ENCODE measurements at places on chromosomes 12 and 14.

DNA sequence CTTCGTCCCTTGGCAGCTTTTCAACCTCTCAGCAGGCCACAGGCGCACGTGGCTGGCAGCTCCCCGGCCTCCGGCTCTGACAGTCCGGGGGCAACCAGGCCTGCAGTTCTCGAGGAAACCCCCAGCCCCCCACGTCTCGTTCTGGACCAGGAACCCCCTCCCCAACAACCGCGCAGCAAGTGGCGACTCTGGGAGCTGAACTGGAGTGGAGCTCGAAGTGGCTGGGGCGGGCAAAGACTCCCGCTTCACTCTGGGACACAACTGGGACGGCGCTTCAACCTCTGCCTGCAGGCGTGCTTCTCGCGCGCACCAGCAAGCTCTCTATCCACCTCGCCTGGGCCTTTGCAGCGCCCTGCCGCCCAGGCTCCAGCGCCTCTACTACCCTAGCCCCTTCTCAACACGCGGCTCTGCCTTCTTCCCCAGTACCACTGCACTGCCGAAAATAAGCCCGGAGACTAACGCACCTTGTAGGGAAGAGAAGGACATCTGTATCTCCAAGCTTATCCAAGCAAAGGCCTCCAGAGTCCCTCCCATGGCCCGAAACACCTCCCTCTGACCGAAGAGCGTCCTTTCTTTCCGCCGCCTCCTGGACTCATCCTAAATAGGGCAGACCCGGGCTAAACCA is 2.4 kb upstream of the NKX2-1 start:
- peak; percentile 69 for DNase-seq

- no peak for DNase-seq
Measured at GRCh38 chr14:22824711-22825359, 4.9 kb upstream of the MRPL52 start.

GRCh38 chr14:65229748-65230728 is 127.7 kb upstream of the MAX start:
- peak; percentile 76 for DNase-seq

DNA sequence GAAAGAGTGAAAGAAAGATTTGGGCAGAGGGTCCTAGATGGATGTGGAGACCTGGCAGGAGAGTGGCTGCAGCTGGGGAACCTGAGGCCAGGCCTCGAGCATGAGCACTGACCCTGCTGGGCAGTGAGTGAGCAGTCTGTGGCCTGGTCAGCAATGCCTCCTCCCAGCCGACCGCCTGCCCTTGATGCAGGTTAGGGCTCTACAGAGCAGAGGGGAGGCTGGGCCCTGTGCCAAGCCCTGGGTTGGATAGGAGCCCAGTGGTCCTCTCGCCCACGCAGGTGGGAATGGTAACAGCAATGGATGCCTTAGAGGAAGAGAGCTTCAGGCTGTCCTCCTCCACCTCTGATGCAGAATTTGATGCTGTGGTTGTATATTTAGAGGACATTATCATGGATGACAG is 59.8 kb downstream of the RAB35 start:
- DNase-seq: no peak

- no peak for DNase-seq
Measured at GRCh38 chr14:33556382-33557121, 394.3 kb downstream of the EGLN3 start.

All from upper lobe of right lung (tissue), 1 donor.